ENCODE measurements at places on chromosomes 13 and 19.

DNA sequence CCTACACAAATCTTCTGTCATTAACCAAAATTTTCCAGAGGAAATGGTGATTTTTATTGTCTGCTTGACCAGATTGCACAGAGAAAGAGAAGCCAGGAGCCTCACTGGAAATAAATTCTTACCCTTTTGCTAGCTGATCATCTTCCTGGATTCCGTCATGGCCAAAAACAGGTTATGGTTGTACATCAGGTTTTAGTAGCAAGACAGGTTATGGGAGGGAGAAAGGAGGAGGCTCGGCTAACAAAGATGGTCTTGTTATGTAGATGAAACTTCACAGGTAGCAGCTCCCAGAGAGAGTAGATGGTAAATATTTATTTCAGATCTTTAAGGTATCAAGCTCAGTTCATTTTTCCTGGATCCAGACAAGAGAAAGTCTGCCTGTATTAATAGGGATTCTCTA lies 19.7 kb upstream of the CEACAM3 start:
- DNase-seq, result no peak

GRCh38 chr13:38372820-38373383 lies 23.3 kb downstream of the UFM1 start:
- no peak for DNase-seq

GRCh38 chr13:113546571-113547237 lies 37.8 kb upstream of the TFDP1 start:
- DNase-seq, result no peak

GRCh38 chr19:28313633-28314032 lies 899.3 kb downstream of the UQCRFS1 start:
- DNase-seq, result no peak

DNA sequence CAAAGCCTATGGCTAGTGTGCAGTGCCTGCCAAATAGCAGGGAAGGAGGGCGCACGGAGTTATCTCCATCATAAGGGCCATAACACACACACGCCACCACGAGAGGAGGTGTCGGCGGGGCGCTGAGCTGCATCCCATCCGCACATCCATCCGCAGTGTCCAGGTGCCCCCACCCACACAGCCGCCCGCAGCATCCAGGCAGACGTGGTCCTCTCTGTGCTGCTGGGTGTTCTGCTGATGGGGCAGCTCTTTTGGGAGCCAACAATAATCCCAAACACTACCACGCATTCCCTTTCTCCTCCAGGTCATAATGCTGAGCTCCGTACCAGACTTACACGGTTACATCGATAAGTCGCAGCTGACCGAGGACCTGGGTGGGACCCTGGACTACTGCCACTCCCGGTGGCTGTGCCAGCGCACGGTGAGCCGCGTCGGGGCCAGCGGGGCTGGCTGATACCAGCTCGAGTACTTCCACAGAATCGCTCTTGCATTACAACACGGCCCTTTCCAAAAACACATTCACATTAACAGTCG lies 41.5 kb upstream of the F7 start:
- DNase-seq, result no peak

- DNase-seq, result no peak
Observed at GRCh38 chr13:50275392-50276063, 260.3 kb downstream of the KCNRG start.

- no peak for DNase-seq
Observed at GRCh38 chr19:21110183-21110582, 28.2 kb downstream of the ZNF714 start.

DNA sequence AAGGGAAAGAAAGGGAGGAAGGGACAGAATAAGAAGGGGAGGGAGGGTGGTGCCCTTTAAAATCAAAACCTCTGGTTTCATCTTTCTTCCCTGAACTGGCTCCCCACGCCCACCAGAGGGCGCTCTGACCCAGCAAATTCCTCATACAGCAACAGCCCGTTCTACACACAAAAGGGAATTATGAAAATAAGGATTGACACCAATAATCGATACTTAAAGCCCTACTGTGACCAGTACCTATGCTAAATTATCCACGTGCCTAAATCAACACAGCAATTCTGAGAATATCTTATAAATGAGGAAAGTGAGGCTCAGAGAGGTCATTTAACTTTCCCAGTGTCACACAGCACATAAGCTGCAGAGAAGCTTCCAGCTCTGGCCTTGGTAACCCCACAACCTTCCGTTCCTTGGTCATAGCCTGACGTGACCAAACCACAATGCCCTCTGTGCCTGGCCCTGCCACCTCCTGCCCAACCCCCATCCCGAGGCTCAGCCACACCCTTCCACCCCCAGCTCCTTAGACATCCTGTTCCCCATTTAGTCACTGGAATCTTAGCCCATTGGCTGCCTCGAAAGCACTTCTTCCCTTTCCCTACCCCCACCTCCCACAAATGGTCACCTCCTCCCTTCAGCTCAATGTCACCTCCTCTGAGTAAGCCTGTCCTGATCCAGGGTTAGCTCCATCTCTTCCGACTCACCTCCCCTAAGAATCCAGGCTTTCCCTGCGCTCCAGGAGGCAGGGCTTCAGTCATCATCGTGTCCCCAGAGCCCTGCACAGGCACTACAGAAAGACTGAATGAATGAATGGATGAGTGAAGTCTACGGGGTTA lies 34.2 kb upstream of the PNMA8B start:
- peak; percentile 71 for DNase-seq

DNA sequence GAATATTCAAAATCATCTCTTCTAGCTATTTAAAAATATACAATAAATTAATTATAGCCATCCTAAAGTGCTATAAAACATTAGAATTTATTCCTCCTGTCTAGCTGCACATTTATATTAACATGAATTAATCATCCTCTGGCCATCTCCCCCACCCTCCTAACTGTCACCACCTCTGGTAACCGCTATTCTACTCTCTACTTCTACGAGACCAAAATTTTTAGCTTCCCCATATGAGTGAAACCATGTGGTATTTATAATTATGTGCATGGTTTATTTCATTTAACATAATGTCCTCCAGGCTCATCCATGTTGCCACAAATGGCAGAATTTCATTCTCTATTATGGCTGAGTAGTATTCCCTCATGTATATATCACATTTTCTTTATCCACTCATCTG lies 265.2 kb downstream of the COG6 start:
- DNase-seq, result no peak

- DNase-seq, result no peak
Observed at GRCh38 chr19:19711934-19712828, 20.7 kb downstream of the ZNF14 start.

DNA sequence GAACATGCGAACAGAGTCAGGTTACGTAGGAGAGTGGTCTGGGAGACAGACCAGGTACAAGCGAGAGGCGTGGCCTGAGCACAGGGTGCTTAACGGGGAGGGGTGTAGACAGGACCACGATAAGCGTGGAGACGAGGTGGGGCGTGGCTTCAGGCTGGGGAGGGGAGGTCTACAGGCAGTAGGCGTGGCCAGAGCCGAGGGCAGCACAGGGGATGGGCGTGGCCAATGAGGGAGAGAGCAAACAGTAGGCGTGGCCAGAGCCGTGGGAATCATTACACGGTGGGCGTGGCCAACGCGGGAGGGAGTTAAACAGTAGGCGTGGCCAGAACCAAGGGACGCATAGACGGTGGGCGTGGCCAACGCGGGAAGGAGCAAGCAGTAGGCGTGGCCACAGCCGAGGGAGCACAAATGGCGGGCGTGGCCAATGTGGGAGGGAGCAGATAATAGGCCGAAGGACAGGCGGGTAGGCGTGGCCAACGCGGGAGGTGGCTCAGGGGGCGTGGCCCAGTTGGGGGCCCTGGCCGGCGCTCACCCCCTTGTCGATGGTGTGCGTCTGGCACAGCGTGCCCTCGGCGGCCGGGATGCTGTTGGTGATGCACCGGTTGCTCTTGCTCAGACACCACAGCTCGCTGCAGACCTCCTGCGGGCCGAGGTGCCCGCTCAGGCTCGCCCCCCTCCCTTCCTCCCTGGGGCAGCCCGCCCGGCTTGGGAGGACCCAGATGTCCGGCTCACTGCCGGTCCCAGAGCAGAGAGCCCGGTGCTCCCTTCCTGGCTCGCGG lies 15.2 kb upstream of the MYO1F start:
- no peak for DNase-seq

GRCh38 chr19:58368561-58369360 lies 6.2 kb upstream of the ZNF497 start:
- no peak for DNase-seq

GRCh38 chr13:33279414-33280278 lies 5.9 kb downstream of the STARD13 start:
- no peak for DNase-seq

DNA sequence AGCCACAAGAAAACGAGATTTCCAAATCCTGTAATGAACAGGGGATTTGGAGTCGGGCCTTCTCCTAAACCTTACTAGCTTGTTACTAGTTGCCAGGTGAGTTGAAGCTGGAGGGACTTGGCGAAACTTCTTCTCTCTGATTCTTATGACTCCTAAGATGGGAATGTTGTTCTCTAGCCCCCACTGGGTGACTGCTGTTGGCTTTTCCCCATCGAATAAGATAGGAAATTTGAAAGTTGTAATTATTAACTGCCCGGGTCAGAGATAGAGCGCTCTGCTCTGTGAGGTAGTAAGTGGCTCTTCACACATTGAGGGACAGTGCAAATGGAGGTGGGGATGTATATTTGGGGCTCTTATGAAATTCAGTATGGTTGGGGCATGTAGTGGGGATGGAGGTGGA lies 111.2 kb upstream of the MBNL2 start:
- no peak for DNase-seq

DNA sequence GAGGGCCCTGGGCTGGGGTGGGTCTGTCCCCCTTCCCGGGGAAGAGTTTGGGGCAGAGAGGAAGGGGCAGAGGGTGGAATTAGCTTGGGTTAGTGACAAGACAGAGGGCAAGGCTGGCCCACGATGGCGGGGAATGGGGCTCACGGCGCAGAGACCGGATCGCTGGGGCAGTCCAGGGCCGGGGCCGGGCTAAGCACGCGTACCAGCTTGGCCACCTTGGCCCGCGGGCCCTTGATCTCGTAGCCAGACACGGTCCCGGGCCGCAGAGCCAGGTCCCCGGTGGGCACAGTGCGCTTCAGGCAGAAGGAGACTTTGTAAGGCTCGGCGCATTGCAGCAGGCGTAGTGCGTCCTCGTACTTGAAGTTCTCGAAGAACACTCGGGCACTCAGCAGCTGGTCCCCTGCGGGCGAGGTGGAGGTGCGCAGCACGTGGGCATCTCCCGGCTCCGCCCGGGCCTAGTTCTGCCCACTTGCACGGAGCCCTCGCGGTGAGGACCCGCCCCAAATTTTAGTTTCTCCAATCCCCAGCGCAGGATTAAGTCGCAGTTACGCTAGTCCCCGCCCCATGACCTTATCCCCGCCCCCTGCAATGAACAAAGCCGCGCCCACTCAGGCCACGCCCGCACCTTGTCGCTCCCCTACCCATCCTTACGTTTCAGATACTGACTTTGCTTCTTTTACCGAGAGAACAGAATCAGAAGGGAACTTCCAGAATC lies 8.6 kb upstream of the HIPK4 start:
- no peak for DNase-seq

DNA sequence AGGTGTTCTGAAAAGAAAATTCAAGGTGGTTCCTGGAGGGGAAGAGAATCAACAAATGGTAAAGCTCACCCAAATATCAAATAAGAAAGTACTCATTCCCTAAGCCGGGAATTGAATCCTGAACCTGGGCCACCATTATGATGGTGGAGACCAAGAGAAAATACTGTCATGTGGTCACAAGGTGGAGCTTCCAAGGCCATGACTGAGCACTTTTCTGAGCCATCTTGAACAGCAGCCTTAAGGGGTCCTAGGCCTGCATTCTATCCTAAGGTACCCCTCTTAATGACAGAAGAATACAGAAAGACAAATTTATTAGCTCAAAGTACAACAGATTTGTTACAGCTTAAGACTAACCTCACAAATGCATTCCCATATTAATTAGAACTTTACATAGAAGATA lies 9.6 kb downstream of the ZNF431 start:
- no peak for DNase-seq

DNA sequence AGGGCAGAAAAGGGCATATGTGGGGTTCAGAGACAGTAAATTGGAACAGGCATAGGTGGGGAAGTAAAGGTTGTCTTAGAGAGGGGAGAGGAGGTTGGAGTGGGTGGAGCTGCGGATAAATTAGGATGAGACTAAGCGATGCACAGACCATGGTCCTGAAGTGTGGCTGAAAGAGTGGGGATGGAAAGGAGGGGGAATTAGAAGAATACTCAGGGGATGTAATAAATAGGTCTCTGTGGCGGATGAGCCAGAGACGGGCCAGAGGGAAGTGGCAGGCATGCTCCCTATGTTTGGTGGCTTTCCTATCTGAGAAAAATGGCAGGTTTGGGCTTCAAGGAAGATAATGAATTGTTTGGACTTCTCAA lies 123.4 kb downstream of the OLFM4 start:
- DNase-seq, result no peak

DNA sequence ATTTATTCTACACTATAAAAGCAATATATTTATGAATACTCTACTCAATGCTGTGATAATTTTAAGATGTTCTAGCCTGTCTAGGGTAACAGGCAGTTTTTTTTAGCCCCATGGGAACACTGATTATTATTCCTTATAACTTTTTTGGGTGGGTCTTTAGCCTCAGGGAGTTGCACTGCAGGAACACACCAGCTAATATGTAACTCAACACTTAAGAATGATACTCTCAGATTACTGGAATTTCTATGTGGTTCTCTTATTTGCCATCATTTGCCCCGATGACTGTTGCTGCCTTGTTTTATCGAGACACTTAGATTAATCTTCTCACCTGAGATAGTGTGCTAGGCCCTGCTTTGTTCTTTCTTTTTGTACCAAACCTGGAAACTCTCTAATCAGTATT lies 396.9 kb upstream of the SLITRK1 start:
- no peak for DNase-seq

GRCh38 chr19:19964416-19964815 lies 63.7 kb downstream of the ZNF93 start:
- DNase-seq, result no peak

GRCh38 chr13:79448413-79448812 lies 32.5 kb upstream of the NDFIP2 start:
- peak; percentile 40 for DNase-seq

DNA sequence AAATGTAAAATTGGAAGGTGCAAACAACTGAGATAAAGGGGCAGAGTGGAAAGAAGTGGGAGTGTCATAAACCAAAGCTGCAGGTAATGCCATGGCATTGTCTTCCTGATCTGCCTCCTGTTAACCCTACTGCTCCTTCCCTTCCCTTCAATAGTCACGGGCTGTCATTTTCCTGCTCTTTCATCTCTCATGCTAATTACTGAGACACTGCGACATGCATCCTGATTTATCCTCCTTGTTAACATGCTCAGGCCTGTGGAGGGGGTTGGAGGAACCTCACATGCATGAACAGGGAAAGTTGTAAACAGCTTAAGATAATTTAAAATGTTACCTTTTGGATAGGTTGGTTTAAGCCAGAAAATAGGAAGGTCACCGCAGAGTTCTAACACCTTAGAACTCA lies 27.2 kb downstream of the CNMD start:
- no peak for DNase-seq

DNA sequence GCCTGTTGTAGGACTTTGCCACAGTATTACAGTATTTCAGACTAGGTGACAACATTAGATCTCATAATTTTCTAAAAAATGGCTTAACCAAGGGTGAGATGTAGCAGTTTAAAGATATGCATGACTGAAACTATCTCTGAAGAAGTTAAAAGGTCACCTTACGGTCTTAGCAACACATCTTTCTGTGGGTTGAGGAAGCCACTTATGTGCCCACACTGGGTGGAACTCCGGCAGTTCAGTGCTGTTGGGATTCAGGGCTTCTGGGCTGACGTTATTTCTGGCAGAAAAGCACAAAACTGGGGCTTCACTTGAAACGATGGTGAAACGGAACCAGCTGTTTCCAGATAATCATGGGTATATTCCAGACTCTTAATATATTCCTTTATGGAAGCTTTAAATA lies 697.3 kb downstream of the PCDH9 start:
- no peak for DNase-seq

- DNase-seq, result peak; percentile 9
Observed at GRCh38 chr19:7852851-7853769, 21.1 kb downstream of the PRR36 start.

- no peak for DNase-seq
Observed at GRCh38 chr13:46716821-46717220, 80.1 kb downstream of the ESD start.

Data from AML-193 (cell line).